ENCODE measurements at places on chromosomes 6 and 20.

- no peak for DNase-seq
These were observed 2.1 kb upstream of the ECHDC1 start for GRCh38 chr6:127345521-127345920.

DNA sequence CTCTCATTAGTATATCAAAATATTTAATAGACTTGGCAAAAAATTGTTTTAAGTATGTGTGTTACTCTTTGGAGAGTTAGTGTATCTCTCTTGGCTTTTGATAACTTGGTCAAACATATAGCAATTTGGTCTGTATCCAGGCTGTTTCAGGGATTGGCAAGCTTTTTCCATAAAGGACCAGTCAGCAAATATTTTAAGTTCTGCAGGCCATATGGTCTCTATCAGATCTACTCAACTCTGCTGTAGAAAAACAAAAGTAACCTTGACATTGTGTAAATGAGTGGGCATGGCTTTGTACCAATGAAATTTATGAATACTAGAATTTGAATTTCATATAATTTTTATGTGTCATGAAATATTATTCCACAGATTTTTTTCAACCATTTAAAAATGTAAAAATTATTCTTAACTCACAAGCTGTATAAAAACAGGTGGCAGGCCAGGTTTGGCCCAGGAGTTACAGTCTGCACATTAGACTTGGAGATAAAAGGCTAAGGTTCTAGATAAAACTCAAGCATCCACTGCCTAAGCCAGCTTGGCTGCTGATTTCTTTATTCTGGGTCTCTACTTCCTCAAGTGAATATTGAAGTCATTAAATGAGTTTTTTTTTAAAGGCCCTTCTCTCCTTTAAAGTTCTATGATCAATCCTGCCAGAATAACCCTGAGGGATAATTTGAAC is 13.7 kb downstream of the GSTA4 start:
- DNase-seq = no peak

GRCh38 chr6:34248727-34249468 is at the start of gene SMIM29:
SMIM29 (minus strand) TSS chr6:34249006; CDS start chr6:34247791, 1,215 bp downstream.
- peak; percentile 81 for DNase-seq

GRCh38 chr6:97047473-97048201 is 123.1 kb downstream of the KLHL32 start:
- no peak for DNase-seq

- no peak for DNase-seq
These were observed 98.2 kb downstream of the CLIC5 start for GRCh38 chr6:45917439-45917838.

DNA sequence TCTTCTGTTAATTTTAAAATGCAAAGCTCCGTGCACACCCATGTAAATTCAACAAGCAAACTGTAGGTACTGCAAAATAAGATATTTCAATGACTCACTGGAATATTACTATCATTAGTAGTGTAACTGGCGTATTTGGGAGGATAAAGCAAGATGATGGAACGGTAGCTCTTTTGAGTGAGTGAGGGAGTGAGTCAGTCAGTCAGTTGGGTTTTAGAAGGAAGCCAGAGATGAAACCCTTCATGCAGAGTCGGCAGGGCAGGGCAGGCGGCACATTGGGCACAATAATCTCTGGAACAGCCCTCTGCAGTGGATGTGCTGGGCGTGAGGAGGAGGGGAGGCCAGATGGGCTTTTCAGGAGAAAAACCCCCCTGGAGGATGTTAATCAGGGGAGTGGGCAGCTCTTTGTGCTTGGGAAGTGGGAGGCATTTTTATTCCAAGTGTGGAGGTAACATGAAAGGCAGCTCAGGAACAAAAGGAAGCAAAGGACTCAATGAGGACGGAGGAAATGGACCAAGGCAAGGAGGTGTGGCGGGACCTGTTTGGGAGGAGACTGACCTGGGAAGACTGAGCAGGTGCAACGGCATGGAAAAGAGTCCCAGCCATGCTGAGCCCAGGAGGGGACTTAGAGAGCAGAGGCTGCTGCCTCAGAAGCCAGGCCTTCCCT is 171.2 kb downstream of the ZDHHC14 start:
- peak; percentile 64 for DNase-seq

DNA sequence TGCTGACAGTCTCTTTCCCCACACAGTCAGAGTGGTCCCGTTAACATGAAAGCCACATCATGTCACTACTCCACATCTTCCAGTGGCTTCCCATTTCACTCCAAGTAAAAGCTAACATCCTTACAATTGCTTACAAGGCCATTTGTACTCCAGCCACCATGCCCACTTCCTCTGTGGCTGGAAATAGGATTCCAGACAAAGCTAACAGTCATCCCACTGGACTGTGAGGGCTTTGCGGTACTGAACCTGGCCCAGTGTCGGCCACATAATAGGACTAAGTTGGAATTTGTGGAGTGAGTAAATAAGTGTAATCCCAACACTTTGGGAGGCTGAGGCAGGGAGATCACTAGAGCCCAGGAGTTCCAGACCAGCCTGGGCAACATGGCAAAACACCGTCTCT is 10.9 kb downstream of the CCM2L start:
- DNase-seq = no peak

GRCh38 chr20:35173576-35174192 is 1.8 kb downstream of the PROCR start:
- no peak for DNase-seq

DNA sequence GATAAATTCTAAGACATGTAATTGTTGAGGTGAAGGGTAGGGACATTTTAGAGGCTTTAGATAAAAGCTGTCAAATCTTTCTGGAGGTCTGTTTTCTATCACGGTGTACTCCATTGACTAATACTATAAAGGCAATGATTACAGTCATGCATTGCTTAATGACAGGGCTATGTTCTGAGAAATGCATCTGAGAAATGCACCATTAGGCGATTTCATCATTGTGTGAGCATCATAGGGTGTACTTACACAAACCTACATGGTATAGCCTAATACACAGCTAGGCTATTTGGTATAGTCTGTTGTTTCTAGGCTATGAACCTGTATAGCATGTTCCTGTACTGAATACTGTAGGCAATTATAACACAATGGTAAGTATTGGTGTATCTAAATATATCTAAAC is 71.3 kb upstream of the FYN start:
- no peak for DNase-seq

DNA sequence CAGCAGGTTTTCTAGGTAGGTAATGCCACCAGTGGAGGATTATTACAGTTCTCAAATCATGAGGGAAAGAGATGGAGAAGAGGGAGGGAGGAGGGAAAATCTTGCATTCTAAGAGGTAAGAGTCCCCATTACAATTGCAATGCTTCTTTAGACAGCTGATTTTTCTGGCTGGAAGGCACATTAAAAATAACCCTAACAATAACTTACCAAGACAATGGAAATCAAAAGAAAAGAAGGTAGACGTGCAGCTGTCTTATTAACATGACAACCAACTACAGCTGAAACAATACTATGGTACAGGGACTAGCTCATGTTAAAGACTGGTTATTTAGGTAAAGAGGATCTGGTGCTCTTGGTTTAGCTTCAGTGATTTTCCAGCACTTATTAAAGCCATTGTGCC is 24.6 kb downstream of the MCUR1 start:
- DNase-seq = no peak

DNA sequence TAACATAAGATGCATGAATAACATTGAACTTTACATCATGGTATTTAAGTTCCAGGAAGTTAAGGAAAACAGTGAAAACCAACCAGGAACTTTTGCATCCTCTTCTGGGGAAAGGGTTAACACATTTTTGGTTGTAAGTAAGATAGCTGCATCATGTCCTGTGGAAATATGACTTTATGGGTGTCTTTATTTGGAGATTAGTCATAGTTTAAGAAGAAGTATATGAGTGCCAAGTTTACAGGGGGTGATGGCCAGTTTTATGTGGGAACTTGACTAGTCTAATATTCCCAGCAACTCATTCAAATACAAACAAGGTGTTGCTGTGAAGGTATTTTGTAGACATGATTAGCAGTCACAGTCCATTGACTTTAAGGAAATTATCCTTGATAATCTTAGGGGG is 78.0 kb downstream of the PDE10A start:
- no peak for DNase-seq

DNA sequence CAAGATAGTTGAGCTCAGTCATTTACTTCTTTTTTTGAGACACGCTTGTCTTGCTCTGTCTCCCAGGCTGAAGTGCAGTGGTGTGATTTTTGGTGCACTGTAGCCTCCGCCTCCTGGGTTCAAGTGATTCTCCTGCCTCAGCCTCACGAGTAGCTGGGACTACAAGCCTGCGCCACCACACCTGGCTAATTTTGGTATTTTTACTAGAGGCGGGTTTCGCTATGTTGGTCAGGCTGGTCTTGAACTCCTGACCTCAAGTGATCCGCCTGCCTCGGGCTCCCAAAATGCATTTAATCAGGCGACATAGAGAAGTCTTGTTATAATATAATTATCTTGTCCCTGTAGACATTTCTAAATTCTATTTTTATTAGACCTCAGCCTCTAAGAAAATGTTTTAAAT is 6.1 kb downstream of the AMD1 start:
- DNase-seq = no peak

GRCh38 chr6:131443514-131443913 is 129.5 kb upstream of the ARG1 start:
- DNase-seq = no peak

GRCh38 chr6:33787346-33787953 is 1.5 kb downstream of the LEMD2 start:
- DNase-seq = no peak

DNA sequence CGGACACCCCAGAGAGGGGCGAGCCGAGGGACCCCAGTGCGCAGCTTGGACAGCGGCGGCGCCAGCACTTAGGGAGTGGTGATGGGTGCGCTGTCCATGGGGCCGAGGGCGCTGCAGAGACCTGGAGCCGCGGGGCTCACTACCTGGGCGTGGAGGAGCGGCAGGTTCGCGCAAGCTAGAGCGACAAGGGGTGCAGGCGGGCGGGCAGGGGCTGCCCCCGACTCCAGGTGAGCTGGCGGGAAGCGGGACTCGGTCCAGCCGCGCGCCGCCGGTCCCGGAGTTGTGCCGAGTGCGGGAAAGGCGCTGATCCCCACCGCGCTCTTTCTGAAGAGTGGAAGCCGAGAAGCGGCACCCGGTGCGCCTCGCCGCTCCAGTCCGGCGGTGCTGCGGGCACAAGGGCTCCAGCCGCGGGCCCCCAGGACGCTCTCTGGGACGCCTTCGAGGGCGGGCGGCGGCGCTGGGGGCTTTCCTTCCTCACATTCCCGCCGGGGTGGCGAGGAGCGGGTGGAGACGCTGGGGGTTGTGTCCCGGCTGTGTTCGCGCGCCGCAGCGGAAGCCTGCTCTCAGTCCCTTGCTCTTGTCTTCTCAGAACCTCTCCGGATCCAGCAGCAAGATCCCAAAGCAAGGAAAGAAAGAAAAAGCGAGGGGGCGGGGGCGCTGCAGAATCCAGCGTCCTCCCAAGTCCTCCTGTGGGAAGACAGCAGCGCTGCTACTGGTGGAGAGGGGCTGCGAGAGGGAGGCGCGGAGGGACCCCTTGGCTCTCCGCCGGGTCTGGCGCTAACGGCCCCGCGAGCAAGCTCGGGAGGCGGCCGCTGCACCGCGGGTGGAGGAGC is at the start of gene B3GAT2:
Gene B3GAT2, minus strand, starts transcription at position 610 of the 833 bp plus-strand sequence. CDS start 631 bp downstream, outside the sequence.
- no peak for DNase-seq

DNA sequence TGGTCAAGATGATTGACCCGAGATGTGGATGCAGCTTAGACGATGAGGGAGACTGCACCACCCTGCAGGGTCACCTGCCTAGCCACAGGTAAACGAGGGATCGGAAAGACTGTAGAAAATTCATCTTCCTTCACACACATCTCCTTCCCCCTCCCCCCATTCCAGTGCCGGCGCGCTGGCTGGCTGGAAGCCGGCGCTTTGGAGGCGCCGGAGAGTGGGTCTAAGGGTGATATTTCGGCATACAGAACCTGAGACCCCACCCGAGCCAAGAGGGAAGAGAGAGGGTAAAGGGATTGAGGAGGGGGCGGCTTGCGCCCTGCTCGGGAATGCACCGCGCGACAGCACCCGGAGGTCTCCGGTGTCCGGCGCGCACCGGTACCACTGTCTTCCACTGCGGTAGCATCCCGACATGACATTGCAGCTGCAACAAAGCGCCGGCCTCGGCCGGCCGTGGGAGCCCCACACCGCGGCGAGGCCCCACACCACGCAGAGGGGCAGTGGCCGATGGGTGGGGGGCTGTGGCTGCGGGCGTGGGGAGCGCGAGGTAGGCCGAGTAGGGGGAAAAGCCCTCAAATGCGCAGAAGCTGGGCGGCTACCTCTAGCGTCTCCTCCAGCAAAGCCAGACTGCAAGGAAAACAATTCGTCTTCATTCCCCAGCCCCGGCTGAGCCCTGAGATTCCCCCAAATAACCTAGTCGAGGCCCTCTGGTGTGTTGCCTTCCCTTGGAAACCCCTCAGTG is 984 bp downstream of the TNFRSF21 start:
- no peak for DNase-seq

DNA sequence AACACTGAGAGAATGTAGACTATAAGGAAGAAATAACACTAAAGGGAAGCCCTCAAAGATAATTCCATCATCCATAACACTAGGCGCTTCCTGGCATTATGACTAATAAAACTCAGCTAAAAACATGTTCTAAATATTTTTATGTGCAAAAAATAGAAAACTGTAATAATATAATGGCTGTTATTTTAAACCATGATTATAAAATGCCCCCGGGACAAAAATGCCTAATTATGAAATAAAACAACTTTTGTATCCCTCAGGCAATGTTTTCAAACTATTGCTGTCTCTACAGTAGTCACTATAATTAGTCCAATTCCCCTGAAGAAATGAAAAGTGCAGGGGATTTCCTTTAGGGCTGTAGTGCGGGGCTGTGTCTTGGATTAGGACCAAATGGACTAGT is 242.4 kb downstream of the RNF144B start:
- no peak for DNase-seq

DNA sequence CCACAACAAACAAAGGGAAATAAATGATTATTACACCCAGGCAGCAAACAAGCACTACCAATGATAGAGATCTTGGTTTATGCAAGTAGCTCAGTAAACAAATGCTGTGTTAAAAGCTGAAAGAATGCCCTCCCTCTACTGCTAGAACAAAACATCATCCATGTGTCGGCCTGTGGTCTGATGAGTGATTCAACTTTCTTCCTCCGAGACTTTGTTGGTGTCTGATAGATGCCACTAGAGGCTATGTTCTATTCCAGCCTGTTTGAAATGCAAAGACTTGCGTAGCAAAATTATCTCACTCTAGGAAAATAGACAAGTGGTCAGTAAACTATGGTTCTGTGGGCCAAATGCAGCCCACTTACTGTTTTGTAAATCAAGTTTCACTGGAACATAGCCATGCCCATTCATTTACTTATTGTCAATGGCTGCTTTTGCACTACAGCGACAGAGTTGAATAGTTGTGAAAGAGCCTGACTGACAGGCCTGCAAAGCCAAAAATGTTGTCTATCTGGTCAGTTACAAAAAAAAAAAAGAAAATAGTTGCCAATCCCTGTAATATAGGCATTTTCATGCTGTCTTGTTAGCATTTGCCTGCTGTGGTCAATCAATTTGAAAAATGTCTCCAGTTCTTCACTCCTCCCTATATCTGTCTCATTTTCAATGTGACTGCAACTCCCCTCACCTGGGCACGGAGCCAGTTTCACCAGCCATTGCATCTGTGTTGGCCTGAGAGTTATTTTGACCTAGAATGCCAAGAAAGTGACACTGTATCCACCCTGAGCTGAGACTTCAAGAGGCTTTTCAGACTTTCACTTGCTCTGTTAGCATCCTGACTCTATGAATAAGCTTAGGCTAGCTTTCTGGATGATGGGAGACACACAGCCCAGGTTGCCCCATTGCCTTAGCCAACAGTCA is 544.6 kb upstream of the BTBD3 start:
- no peak for DNase-seq

- no peak for DNase-seq
These were observed 97.5 kb downstream of the ZMYND8 start for GRCh38 chr20:47258745-47259695.

All from NCI-H187 (cell line).